ENCODE measurements at places on chromosomes 11 and 22. TPM values are rescaled to one million over a fixed set of nuclear protein-coding genes. Genes with fewer than 3 reads are reported as not detected.

- DNase-seq, result no peak
Measured at GRCh38 chr11:102251423-102251822, 65.9 kb upstream of the BIRC3 start.

Gene SLC17A6
- total RNA-seq, result not detected

Gene PTDSS2
- total RNA-seq, result 25.1 TPM

Gene MCM5
- total RNA-seq, result 73.8 TPM

Gene ANO1
- not detected for total RNA-seq

Data from natural killer cell (primary cell).